ENCODE measurements at places on chromosomes 3 and 15. TPM values are rescaled to one million over a fixed set of nuclear protein-coding genes. Genes with fewer than 3 reads are reported as not detected.

Gene GOLGA8H
- 0.88 TPM for total RNA-seq

Gene IP6K1
- total RNA-seq: 58.5 TPM

Gene ZNF717
- 22.6 TPM for total RNA-seq

Gene GABRB3
- total RNA-seq: 8.3 TPM

Gene MST1R
- total RNA-seq: 2.0 TPM

Gene CSNK1G1
- 31.1 TPM for total RNA-seq

Gene UBE2Q2
- total RNA-seq: 30.6 TPM

Gene FBXL22
- total RNA-seq: 9.2 TPM

Gene ZMYND10
- total RNA-seq: 3.9 TPM

Gene SMC4
- 77.5 TPM for total RNA-seq

Gene KNG1
- total RNA-seq: 116 TPM
